Smooth muscle cell of the brain vasculature (primary cell): ENCODE measurements at places on chromosomes 13 and 19.

DNA sequence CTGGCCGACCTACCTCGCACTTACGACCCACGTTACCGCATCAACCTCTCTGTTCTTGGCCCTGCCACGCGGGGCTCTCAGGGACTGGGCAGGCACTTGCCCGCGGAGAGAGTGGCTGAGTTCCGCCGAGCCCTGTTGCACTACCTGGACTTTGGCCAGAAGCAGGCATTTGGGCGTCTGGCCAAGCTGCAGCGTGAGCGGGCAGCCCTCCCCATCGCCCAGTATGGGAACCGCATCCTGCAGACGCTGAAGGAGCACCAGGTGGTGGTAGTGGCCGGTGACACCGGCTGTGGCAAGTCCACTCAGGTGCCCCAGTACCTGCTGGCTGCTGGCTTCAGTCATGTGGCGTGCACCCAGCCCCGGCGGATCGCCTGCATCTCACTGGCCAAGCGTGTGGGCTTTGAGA, 4.2 kb downstream of the DHX34 start:
- DNase-seq = no peak

DNA sequence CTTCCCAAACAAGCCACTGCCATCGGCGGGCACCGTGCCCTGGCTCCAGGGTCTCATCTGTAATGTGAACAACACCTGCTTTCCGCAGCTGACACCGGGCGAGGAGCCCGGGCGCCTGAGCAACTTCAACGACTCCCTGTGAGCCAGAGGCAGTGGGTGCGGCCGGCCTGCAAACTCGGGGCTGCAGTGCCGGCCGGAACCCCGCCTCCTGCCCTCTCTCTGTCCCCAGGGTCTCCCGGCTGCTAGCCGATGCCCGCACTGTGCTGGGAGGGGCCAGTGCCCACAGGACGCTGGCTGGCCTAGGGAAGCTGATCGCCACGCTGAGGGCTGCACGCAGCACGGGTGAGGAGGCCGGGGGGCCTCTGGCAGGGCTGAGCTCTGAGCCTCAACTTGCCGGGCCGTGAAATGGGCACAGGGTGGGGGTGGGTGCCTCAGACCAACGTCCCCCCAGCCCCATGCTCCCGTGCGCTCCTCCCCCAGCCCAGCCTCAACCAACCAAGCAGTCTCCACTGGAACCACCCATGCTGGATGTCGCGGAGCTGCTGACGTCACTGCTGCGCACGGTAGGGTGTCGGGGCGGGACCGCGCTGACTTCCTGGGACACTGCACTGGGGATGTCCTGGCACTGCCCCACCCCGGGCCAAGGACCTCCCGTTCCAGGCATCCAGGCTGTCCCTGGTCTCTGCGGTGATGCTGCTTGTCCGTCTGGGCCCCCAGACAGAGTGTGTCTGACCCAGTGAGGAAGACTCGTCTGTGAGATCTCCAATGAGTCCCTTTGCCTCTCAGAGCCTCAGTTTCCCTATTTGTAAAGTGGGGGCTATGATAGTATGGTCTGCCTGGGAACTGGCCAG, 2.2 kb downstream of the ABCA7 start:
- DNase-seq = no peak

GRCh38 chr13:43935878-43936277, 56.2 kb downstream of the LACC1 start:
- no peak for DNase-seq

- DNase-seq = no peak
These were observed 10.5 kb downstream of the RPL36 start for GRCh38 chr19:5700455-5701092.

DNA sequence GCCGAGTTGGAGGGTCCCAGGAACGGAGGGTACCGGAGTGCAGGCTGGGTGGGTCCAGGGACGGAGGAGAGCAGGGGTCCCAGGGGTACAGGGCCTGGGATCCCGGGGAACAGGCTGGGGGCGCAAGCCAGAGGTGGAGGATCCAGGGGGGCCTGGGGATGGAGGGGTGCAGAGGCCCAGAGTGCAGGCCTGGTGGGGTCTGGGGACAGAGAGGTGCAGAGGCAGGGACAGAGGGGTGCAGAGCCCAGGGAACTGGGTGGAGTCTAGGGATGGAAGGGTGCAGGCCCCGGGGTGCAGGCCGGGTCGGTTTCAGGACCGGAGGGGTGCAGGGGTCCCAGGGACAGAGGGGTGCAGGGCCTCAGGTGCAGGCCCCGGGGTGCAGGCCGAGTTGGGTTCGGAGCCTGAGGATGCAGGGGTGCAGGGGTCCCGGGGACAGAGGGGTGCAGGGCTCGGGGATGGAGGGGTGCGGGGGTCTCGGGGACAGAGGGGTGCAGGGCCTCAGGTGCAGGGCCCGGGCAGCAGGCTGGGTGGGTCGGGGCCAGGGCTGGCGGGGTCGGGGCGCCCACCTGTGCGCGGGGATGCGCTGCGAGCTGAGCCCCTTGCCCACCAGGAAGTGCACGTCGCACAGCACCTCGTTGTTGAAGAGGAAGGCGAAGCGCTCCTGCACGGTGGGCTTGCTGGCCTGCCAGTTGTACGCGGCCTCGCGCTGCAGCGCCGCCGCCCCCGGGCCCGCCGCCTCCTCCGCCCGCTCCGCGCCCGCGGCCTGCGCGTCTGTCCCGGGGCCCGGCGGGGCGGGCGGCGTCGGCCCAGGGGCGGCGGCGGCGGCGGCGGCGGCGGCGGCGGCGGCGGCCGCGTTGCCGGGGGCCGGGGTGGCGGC, 545 bp downstream of the BTBD2 start:
- DNase-seq = no peak

DNA sequence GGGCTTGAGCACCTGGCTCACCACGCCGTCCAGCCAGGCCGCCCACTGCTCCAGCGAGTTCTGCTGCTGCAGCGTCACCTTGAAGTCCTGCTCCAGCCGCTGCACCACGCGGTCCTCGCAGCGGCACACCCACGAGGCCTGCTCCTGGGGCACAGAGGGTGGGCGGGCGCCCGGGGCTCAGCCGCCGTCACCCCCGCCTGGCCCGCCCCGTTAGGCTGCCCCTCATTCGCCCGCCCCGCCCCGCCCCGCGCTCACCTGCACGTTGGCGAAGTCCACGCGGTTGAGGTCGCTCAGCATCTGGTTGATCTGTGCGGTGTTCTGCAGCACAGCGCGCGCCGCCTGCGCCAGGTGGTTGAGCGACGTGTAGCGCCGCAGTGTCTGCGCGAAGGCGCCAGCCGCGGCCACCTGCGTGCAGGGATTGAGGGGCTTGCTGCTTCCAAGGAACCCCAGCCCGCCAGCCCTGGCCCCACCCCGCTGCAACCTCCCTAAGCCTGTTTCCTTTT, 11.3 kb downstream of the DCAF15 start:
- DNase-seq = no peak

GRCh38 chr19:58575183-58576041, 2.3 kb upstream of the MZF1 start:
- DNase-seq = peak; percentile 76

DNA sequence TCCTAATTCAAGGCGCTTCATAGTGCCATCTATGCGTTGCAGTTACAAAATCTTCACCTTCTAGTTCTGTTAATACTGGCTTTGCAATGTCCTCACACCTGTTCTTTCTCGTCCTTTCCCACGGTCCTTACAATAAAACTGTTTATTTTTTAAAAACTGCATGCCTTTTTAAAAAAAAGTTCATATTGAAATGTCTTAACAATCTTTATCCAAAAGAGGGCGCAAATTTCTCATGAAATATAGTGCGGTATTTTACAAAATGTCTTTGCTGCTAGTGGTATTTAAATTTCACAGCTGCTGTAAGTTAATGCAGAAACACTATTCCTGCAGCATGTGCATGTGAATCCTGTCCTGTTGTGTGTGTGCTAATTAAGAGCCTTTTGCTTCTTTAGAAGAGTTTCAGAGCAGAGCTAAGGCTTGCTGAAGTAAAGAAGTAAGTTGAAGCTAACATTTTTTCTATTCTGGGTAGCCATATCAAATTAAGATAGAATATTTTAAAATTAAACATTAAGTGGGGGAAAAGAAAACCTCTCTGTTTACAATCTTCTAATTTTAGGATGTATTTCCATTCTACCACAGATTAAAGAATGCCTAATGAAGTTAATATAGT, 15.8 kb upstream of the CLDN10 start:
- DNase-seq = no peak

DNA sequence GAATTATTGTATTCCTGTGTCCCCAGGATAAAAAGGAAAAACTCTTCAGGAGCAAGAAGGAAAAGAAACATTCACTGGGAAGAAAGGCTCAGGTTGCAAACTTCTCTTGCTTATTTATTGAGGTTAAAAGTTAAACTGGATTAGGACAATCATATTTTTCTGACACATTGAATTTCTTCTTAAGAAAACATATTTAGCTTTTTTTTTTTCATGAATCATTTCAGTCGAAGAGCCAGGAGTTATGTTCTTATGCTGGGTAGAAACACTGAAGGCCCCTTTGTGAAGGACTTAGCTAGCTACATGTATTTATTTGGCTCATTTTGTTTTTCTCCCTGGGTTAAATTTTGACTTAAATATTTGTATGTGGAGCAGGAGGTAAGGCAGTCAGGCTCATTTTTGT, 434.0 kb downstream of the KLF5 start:
- DNase-seq = no peak

DNA sequence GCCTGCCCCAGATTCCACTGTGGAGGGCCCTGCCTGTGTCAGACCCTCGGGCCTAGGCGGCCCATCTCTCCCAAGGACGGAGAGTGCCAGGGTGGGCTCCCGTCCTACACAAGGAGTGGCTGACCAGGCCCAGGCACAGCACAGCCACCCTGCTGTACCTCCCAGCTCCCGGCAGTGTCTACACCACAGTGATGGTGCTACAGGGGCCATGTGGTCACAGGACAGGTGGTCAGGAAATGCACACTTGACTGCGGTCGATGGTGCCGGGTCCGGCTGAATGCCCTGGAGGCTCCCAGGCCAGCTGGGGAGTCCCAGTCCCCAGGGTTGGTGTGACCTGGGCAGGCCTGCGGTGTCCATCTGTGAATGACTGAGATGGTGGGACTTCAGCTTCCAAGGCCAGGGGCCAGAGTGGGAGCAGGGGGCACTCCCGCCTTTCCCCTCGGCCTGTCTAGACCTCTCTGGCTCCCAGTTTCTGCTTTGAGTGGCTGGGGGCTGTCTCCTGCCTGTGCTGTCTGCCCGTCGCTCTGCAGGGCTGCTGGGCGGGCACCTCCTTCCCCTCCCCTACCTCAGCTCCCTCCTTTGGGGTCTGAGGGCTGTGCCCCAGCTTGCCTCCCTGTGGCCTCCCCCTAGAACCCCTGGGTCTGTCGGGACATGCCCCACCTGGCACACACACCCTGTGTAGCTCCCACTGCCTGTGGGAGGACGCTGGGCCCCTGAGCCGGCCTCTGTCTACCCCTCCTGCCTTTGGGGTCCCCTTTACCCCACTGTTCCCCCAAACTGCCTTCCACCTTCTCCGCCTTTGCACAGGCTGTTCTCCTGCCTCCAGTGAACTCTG, 12.5 kb downstream of the DDA1 start:
- no peak for DNase-seq

DNA sequence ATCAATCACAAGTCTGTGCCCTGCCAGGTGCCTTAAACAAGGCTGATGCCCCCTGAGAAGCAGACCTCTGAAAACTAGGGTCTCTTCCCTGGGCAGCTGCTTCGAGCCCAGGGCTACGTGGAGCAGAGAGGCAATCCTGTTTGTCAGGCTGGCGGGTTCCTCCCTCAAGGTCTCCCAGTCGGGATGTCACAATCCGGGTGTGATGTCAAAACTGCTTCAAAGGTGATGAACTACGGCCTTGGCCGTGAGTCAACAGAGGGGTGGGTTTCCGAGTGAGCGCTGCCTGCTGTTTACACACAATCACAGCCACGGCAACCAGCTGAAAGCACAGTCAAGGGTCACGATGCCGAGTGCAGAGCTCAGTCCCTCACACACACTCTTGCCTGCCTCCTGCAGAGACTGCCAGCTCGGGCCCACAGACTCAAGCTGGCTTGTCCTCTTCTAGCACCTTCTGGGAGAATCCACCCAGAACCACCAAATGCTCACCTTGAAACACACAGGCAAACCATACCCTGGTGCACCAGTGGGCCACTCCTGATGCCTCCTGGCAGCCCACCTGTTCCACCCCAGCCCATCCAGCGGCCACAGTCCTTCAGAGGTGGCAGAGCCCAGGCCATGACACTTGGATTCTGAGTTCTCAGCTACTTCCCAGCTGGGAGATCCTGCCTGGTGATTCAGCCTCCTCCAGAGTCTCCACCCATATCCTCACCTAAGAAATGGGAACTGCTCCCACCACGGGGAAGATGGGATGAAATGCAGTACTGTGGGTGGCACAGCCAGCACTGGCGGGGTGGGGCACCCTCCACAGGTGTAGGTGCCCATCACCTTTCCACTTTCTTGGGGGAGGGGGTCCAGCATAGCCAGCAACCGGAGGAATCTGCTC, 6.8 kb downstream of the ELL start:
- DNase-seq = no peak

DNA sequence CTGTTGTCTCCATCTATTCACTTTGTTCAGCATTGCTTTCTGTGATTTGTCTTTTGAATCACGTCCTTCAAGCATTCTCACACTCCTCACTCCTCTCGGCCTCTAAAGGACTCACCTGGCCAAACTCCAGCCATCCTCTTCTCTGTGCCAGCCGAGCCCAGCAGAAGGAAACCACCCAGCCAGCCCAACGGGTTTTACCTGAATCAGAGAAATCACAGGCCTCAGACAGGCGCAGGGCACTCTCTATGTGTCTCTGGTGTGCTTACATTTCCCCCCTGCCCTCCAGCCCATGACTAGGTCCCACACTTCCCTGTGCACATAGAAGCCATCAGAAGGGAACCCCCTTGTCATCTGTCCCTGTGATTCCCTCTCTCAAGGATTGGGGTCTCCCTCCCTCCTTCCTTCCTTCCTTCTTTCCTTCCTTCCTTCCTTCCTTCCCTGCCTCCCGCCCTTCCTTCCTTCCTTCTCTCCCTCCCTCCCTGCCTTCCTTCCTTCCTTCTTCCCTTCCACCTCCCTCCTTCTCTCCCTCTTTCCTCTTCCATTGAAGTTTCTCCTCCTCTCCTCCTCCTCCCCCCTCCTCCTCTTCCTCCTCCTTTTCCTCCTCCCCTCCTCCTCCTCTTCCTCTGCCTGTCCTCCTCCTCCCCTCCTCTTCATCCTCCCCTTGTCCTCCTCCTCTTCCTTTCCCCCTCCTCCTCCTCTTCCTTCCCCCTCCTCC, 8.8 kb upstream of the ZNF541 start:
- no peak for DNase-seq

DNA sequence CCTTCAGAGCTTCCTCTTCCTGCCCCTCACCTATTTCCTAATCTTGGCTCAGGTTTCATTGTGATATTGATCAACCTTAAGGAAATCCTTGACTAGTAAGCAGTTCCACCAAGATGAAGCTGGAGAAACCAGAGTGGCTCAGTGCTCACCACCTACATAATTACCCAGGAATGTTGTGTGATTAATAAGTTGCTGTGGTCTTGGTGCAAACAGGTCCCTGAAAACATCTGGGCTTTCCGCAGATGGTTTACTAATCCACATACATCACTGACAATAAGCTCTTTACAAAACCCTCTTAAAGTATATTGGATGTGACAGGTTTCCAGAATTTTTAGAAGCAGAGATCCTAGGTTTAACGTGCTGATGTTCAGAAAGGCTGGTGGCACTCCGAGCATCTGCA, 8.6 kb upstream of the SERP2 start:
- no peak for DNase-seq
